ENCODE measurements at places on chromosomes 1 and 21. TPM values are rescaled to one million over a fixed set of nuclear protein-coding genes. Genes with fewer than 3 reads are reported as not detected.

CCDC17 gene
- total RNA-seq, result 0.37 TPM

NR5A2 gene
- 5.6 TPM for total RNA-seq

LCE1E gene
- total RNA-seq, result not detected

C1orf56 gene
- 4.7 TPM for total RNA-seq

MAN1A2 gene
- 7.8 TPM for total RNA-seq

DYRK3 gene
- total RNA-seq, result 11.1 TPM

ACTL8 gene
- 1.6 TPM for total RNA-seq

PRDM16 gene
- total RNA-seq, result 0.09 TPM

DCDC2B gene
- not detected for total RNA-seq

BEND5 gene
- total RNA-seq, result not detected

KCND3 gene
- not detected for total RNA-seq

CFAP45 gene
- 0.66 TPM for total RNA-seq

VSIG8 gene
- total RNA-seq, result 0.07 TPM

RGS16 gene
- total RNA-seq, result 0.17 TPM

CAMTA1 gene
- 75.4 TPM for total RNA-seq

TFF2 gene
- 0.47 TPM for total RNA-seq

CACNA1S gene
- total RNA-seq, result not detected

KCNJ10 gene
- total RNA-seq, result not detected

CYP4A11 gene
- not detected for total RNA-seq

LCE3E gene
- total RNA-seq, result not detected

NGF gene
- total RNA-seq, result 4.4 TPM

PRPF38B gene
- 15.4 TPM for total RNA-seq

RGS13 gene
- total RNA-seq, result not detected

IFNLR1 gene
- 1.5 TPM for total RNA-seq

CHI3L1 gene
- total RNA-seq, result not detected

BARHL2 gene
- total RNA-seq, result not detected

MAD2L2 gene
- 53.9 TPM for total RNA-seq

IFI44 gene
- total RNA-seq, result 0.25 TPM

ELF3 gene
- 217 TPM for total RNA-seq

TSPEAR gene
- total RNA-seq, result not detected
